Spinal cord (tissue), 10 donors: ENCODE measurements at places on chromosomes 13 and 19. TPM values are rescaled to one million over a fixed set of nuclear protein-coding genes. Genes with fewer than 3 reads are reported as not detected.

The ADM5 gene
- total RNA-seq = 0.69 TPM

DNA sequence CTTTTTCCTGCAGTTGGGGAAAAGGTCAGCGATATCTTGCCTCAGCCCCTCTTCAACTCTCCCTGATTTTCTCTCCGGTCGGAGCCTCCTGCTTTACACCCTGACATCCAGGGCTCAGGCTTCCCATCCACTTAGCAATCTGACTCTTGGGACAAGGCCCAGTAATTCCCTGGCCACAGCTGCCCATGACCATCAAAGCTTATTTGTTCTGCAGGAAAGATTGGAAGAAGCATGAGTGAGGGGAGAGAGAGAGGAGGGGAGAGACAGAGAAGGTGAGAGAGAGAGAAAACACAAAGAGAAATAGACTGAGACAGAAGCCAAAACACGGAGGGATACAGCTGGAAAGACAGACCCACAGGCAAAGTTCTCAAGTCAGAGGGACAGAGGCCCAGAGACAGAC, 13.7 kb downstream of the SYT3 start:
- no peak overlapping the region for H3K4me3 ChIP-seq
- peaks cover 7% of the 10 kb centered on the region for H3K4me1 ChIP-seq
- DNase-seq = no peak
- H3K27ac ChIP-seq = no peak overlapping the region
- H3K36me3 ChIP-seq = peaks cover 37% of the 10 kb centered on the region

DNA sequence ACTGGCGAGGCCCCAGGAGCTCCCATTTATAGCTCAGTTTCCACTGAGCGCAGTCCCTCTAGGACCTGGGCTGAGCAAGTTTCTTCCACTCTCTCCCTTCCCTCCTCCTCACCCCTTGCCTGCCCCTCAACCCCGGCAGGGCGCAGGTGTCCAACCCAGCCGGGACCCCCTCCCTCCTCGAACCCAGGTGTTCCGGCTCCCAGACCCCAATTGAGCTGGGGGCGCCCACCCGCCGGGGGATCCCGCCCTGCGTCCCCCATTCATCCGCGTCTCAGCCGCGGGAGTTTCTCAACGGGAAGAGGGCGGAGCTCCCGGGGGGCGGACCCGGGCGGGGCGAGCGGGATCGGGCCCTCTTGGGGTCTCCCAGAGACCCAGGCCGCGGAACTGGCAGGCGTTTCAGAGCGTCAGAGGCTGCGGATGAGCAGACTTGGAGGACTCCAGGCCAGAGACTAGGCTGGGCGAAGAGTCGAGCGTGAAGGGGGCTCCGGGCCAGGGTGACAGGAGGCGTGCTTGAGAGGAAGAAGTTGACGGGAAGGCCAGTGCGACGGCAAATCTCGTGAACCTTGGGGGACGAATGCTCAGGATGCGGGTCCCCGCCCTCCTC, at the start of gene KIRREL2:
KIRREL2 (plus strand) TSS at position 366 of the 604 bp plus-strand sequence; CDS start at position 575, 209 bp downstream.
- H3K4me3 ChIP-seq = peak within 1 kb of the TSS; percentile 54
- DNase-seq = no peak
- no peak within 1 kb of the TSS for H3K27ac ChIP-seq

DNA sequence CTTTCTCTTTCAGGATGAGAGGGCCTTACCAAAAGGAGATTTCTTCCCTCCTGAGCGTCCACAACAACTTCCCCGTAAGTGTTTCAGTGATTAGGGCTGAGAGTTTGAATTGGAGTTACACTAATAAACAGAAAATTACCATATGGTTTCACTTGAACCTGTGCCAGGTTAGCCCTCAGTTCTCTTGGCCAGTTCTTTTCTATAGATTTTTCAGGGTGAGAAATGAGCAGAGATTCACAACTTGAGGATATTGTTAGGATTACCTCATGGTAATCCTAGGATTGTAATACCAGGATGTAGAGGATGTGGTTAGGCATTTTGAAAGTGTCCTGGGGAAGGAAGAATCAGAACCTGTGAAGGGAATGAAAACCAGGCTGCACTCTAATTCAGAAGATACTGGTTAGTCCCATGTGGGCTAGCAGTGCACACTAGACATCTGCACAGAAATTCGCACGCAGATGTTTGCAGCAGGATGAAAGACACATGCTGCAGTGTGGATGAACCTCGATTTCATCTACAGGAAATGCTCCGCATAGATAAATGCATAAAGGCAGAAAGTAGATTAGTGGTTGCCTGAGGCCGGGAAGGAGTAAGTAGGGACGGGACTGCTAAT, 24.1 kb downstream of the HNRNPM start:
- DNase-seq = peak; percentile 72
- no peak overlapping the region for H3K4me3 ChIP-seq
- peaks cover 81% of the 10 kb centered on the region for H3K36me3 ChIP-seq
